ENCODE measurements at places on chromosomes 2 and 18.

GRCh38 chr18:63683152-63683551 is 19.6 kb upstream of the SERPINB11 start:
- no peak for DNase-seq

- DNase-seq: no peak
These were observed 324.0 kb downstream of the GALNT13 start for GRCh38 chr2:154195644-154196195.

DNA sequence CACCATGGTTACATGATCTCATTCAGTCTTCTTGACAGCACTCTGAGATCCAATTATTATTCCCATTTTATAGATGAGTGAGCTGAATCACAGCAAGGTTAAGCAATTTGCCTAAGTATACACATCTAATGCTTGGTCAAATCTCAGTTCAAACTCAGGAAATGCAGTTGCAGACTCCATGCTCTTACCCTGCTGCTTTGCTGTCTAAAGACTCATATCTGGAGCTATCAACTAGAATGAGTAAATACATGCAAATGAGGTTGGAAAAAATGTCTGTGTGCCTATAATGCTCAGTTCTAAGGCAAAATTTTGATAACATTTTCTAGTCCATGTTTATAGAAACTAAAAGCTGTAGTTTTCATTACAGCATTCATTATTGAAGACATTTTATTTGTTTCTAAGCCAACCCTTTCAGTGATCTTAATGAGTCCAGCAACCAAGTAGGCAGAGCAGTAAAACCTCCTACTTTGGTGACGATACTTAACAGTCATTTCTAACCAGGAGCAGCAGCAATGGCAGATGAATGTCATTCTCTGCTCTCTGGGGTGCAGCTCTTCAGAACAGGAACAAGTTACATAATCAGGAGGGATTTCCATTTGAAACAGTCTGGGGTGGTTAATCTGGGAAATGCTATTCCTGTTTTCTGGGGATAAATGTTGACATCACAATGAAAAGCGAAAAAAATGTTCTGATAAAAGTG is 396.8 kb upstream of the UBE2E3 start:
- DNase-seq: no peak

DNA sequence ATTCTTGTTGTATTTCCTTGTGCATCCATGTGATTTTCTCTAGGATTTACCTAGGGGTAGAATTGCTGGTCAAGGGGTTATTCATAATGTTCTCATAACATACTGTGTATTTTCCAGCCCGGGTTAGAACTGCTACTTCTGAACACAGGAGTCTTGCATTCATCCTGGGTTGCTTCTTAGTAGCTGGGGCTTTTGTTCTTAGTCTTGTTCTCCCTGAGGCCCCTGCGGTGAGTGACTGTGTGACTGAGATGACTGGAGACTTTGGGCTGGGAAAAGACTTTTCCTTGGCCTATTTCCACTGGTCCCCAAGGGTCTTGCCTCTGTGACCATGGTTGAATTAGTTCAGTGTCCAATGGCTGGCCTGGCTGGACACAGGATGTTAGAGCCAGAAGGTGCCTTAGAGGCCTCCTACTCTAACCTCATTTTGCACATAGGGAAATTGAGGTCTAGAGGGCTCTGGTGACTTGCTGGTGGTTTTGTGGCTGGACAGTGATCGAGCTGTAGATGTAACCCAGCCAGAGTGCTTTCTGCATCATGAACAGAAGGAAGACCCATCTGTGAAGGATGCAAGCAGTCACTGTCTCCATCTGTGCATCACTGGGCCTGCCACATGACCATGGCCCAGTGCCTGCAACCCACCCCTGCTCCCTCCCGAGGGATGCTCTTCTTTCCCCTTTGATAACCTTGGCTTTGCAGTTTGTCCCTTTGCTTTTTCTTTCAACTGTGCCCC is 233.3 kb downstream of the FHOD3 start:
- DNase-seq: no peak

GRCh38 chr2:198314559-198315153 is 510.3 kb downstream of the PLCL1 start:
- DNase-seq: no peak

DNA sequence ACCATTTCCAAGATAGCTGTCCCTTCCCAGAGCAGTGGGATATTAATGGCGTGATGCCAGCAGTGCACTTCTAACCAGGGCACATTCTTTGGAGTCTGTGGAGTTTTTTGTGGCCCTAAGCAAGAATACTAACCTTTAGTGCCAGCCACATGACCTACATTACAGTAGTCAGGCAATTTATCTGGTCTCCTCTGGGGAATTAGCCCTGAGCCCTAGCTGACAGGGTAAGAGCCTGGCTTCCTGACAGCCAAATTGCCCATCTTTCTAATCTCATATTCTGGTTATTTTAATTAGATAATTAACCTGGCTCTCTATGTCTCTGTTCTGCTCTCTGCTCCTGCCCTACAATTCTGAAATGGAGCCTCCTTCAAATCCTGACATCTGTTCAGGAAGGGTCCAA is 5.2 kb downstream of the PFN4 start:
- no peak for DNase-seq

- no peak for DNase-seq
These were observed 20.6 kb downstream of the ZNF236 start for GRCh38 chr18:76842837-76843530.

DNA sequence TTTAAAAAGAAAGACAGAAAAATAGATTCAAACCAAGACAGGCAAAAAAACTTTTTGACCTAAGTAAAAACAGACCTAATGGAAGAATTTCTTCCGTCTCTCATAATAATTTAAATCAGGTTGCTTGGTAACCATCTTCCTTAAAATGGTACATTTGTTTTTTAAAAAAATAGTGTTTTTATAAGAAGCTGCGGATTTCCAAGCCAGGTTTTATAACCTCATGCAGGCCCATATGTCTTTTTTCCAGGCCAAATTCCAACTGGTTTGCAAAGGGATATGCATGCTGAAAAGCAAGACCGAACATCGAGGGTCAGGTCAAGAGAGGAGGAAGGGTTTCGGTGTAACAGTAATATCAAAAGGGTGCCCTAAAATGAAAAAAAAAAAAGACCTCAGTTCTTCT is 172.9 kb downstream of the MAIP1 start:
- no peak for DNase-seq

GRCh38 chr18:76354348-76354747 is 140.7 kb downstream of the ZNF516 start:
- no peak for DNase-seq

DNA sequence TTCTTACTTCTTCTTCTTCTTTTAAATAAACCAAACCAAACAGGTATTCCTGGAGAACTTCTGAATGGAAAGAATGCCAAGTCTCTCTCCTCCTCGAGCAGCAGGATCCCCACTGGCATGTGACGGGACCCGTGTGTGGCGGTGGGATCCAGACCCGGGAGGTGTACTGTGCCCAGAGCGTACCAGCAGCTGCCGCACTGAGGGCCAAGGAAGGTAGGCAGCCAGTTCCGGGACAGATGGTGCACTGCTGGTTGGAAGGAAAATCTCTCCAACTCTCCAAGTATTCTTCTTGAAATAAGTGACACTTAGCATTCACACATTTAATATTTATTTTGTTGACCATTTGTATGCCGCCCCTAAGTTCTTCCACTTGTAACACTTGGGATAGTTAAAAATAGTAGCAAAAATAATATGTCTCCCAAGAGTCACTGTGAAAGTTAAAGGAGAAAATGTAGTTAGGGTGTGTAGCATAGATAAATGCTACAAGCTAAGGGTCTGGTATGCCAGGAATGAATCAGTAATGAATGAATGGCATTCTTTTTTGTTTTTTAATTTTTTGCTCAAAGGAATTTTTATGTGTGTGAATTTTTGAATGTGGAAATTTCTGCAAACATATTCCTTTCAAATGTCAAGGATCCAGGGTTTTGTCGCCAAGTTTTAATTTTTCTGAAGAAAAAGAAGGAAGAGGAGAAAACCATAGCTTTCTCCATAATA is 349.9 kb downstream of the THSD7B start:
- DNase-seq: no peak

DNA sequence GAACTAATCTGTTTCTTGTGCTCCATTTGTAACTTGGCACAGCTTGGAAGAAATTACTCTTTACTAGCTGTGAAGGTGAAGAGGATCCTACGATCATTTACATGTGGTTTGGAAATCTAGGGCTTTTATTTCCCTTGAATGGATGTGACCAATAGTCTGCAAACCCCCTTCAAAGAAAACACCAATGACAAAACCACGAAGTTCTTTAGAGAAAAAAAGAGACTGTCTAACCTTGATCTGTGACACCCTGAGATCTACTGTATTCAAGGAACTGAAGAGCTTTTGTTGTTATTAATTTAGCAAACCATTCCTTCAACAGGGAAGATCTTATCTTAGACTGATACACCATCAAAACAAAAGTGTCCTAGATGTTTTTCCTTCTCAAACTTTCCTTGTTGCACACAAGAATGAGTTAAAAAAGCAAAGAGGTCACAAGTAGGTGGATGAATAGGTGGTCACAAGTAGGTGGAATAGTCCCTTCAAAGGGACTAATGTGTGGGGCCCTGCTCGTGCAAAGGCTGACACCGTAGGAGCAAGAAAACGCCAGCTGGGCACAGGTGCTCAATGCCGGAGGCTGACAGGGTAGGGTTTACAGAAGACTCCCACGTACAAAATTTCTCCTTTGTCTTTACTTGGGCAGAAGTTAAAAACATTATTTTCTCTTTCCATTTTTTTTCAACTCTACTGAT is 95.6 kb upstream of the ITGB6 start:
- DNase-seq: no peak

DNA sequence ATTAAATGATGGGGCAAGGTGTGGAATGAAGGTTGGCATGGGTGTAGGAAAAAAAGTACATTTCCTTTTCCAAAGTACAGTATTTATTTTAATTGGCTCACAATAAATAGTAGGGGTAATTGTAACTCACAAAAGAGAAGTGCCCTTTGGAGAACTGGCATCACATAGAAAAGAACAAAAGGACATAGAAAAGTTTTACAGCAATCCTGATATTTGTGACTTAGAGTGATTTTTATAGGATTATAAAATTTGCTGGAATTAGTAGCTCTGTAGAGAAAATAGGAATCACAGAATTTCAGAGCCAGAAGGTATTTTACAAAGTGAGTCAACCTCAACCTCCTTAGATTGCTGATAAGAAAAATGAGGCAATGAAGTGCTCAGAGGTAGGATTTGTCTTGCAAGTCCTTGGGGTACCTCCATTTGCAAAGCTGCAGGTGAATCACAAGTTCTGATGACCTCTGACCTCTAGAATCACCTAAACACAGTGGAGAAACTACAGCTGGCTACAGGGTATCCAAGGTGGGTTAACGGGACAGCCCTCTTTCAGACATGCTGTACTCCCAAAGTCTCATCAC is 133.6 kb downstream of the SOCS6 start:
- DNase-seq: no peak

DNA sequence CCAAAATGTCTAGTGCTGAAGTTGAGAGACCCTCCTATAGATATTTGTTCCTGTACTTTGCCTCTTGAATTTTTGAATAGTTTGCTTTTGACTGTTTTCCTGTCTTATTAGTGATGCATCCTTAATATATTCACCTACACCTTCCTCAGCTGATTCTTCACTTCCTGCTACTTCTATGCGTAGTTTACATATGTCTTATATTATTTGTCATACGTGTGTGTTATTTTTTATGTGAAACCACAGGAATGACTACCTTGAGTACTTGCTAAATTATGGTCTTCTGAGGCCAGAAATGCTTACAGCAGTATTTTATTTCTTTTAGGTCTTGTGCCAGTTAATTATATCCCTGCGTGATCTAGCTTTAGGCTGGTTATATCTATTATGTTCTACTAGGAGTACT is 9.9 kb downstream of the UBE2E3 start:
- DNase-seq: no peak

DNA sequence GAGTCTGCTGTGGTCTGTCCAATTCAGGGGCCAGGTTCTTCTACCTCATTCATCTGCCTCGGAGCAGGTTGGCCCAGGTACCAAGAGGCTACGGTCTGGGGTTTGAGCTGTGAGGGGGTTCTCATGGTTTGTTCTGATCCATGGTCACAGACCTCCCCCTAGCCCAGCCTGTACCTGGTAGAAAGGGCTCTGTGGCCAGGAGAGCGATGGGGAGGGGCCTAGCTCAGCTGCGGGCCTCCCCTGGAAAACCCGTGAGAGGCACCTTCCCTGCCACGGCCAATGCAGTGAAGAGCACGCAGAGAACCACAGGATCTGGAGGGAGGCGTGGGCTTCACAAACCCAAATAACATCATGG is 19.6 kb upstream of the ALLC start:
- DNase-seq: no peak

DNA sequence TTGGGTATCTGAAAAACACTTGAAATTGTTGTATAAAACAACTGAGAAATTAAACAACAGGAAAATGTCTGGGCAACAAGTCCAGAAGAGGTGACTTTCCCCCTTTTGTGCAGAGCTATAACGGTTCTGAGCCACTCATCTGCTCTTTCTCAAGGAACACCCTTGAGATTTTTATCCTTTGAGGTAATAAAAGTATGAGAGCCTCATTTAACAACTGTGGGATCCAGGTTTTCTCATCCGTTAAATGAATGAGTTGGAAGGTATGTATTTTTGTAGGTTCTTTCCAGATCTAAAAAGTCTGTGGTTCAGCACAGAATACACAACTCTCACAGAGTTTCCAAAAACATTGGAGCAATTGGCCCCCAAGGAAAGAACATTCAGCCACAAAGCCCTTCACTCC is 93.0 kb downstream of the ANKRD44 start:
- no peak for DNase-seq

DNA sequence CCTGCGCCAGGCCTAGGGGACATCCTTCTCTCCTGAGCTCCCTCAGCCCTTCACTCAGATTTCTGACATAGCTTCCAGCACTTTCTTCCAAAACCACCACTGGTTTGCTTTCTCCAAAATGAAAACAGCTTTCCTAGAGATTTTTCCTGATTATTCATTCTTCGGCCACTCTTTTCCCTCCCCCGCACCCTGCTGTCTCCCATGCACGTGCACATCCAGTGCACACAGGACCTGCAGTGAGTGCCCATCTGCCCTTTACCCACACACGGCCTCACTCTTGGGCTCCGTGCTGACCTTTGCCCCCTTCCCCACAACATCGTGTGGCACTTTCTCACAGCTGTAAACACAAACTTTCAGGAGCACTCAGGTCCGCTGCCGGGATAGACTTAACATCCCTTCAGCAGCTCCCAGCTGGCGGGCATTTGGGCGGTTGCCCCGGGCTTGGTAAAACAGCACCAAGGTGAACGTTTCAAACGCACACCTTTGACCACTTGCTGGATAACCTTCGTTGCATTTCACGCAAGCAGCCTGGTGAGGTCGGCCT is 25.8 kb downstream of the KIF1A start:
- no peak for DNase-seq

DNA sequence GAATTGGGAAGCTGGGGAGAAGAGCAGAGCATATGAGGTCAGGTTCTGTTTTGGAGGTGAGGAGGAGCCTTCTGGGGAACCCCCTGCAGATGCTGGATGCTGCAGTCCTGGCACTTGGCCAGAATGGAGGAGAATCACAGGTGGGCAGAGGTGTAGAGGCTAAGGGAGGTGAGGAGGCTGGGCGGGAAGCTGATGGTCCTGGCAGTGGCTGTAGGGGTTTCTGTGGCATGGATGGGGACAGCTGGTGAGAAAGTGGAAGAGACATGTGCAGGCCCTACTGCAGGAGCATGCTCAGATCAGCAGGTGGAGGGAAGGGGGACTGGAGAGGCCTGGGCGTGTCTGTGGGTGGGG is 101.3 kb downstream of the DYSF start:
- no peak for DNase-seq

GRCh38 chr2:127176371-127177311 is 43.5 kb downstream of the CYP27C1 start:
- no peak for DNase-seq

Measured in stimulated activated CD8-positive, alpha-beta memory T cell treated with anti-CD3 and anti-CD28 coated beads, Interleukin-4, amount 100 ng/mL, for 4 hours (primary cell).